RPMI7951 (cell line): ENCODE measurements at places on chromosomes 3 and 15.

- peak; percentile 36 for DNase-seq
Observed at GRCh38 chr3:152621006-152621868, 213.7 kb upstream of the P2RY1 start.

GRCh38 chr3:111072031-111072921 lies 660 bp downstream of the NECTIN3 start:
- DNase-seq, result peak; percentile 47

DNA sequence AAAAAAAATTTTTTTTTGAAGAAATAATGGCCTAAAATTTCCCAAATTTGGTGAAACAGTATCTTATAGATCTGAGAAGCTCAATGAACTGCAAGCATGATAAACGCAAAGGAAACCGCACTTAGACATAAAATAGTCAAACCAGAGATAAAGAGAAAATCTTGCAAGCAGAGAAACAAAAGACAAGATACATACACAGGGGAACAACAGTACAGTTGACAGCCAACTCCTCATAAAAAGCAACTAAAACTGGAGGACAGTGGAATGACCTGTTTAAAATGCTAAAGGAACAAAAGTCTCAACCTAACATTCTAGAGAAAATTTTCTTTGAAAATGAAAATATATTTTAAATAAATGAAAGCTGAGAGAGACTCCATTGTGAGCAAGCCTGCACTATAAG lies 107.5 kb downstream of the RASA2 start:
- DNase-seq, result no peak

GRCh38 chr3:45943207-45943846 lies at the start of gene CXCR6:
TSS of gene CXCR6 (plus strand) at chr3:45943464. CDS start at chr3:45946482, 3,018 bp downstream.
- no peak for DNase-seq
